CD4-positive, alpha-beta T cell treated with Interleukin-15 for 4 hours (primary cell): ENCODE measurements at places on chromosomes 2 and 18.

DNA sequence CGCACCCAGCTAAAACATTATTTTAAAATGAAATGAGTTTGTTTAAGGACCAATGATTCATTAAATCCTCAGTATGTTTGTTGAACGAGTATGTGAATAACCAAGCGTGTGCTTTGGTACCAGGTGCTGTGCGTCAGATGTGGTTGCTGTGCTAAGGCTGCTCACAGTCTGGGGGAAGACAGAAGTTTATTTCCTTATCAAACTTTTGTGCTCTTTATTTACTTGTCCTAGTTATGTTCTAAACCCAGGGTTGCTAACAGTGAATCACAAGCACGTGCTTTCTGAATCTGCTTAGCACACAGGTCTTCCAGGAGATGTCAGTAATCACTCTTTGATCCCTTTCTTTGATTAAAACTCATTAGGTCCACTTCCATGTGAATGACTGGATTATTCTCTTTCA, 37.0 kb downstream of the RAPGEF4 start:
- no peak for DNase-seq

- no peak for DNase-seq
These were observed 12.0 kb upstream of the SATB2 start for GRCh38 chr2:199469514-199470360.

- no peak for DNase-seq
These were observed 686 bp upstream of the ARL5A start for GRCh38 chr2:151828890-151829324.

GRCh38 chr18:59861009-59861408, 38.8 kb upstream of the PMAIP1 start:
- no peak for DNase-seq

- DNase-seq: no peak
These were observed 37.7 kb upstream of the CNGA3 start for GRCh38 chr2:98308532-98308931.

GRCh38 chr2:12169721-12170120, 423.3 kb downstream of the LPIN1 start:
- DNase-seq: peak; percentile 12

DNA sequence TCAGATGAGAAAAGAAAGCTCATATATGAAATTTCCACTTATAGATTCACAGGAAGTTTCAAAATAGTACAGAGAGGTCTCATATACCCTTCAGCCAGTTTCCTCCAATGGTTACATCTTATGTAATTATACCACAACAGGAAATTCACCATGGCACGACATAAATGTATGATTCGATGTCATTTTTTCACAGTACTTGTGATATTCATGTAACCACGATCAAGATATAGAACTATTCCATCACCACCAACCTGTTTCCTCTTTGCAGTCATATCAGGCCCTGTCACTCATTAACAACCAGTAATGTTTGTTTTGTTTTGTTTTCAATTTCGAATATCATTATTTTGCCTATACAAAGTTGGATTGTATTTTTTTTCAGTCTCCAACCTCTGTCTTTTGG, 314.3 kb upstream of the POU3F3 start:
- no peak for DNase-seq

DNA sequence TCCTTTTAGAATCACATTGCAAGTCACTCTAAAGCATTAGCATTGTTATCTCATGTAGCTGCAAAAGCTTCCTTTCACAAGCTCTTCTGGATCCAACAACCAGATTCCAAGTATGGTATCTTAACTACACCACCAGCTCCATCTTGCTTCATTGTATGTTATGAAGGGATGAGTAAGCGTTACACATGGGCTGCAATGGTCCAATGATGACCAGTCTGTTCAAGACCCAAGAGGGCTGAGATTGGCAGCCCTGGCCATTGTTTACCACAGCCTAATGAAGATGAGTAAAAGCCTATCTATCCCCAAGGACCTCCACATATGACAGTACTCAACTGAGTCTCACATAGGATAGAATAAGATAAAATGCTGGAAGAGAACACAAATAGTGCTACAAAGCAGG, 6.3 kb downstream of the CFLAR start:
- peak; percentile 25 for DNase-seq

DNA sequence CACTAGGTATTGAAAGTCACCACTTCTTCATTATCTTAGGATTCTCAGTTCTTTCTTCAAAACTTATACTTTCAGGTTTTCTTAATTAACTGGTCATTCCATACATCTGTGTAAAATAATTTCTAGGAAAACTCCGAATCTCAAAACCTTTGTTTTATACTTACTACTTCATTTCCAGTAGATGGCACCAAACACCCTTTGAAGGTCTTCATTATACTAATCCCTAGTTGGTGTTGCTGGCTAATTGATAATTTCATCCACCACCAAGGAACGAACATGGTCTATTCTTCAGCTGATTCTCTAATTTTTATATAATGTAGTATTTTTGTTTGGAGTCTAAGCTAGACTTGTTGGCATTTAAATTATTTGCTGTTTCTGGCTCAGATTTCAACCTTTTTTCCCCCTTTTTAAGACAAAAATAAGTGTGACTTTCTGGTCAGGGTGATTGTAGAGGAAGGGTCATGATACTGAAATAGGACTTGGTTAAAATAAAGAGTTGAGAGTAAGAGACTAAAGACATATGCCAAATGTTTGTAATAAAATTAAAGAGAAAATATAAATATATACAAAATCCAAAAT, 2.8 kb upstream of the MXD1 start:
- DNase-seq: peak; percentile 67

- no peak for DNase-seq
These were observed 1030.3 kb downstream of the TDRD15 start for GRCh38 chr2:22153931-22154613.

DNA sequence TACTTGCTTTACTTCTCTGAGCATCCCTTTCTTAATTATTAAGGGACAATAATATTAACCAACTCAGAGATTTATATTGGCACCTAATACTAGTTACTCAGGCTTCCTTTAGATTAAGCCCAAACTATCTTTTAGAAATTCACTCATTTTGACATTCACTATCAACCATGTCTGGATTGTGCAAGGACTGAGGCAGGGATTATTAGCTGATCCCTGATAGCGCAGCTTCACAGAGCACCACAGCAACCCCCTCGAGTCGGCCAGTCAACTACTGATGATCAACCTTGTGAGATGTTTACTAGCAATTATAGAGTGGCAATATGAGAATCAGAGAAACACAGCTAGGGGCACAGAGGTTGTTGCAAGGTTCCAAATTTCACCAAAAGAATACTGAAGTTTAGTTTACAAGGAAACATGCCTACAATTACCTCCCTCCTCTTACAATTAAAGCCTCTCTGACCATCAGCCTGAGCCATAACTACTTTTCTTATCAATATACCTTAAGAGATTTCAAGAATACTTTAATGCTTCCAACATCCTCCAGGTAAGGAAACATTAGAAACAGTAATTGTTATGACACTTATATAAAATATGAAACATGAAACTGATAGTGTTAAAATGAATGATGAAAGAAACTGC, 191.6 kb downstream of the TCF4 start:
- no peak for DNase-seq

DNA sequence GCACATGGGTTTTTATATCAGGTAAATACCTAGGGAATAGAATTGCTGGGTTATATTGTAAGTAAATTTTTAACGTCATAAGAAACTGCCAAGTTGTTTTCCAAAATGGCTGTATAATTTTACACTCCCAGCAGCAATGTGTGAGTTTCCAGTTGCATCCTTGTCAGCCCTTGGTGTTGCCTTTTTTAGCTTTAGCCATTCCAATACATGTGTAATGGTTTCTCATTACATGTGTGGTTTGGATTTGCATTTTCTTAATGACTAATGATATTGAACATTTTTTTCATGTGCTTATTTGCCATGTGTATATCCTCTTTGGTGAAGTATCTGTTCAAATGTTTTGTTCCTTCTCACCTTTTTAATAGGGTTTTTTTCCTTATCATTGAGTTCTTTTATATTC, 70.8 kb downstream of the ABI2 start:
- DNase-seq: no peak

- DNase-seq: no peak
These were observed 2.8 kb downstream of the SLC30A6 start for GRCh38 chr2:32168513-32168912.

DNA sequence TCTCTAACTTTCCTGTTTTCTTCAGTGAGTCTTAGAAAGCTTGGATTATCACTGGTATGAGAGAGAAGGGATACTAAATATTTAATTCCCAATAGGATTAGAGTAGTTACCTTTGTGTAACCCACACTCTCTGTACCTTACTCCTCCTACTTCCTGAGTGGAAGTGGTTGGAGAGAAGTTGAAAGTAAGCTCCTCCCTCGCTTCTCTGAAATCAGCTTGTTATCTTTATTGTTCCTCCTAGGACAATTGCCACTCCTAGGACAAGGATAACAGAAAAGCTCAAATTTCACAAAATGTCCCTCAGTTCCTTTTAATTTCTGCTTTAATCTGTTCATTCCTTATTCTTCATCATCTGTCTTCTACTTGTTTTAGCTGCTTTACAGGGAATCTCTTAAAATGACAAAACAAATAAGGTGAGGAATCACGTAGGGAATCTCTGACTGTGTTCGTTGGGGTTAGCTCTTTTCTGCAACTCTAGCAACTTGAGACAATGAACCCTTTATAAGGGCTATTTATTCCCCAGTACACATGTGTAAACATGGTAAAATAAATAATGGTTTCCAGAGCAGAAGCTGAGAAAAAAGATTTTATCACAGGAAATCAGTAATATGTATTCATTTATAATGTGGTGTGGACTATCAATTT, 8.6 kb downstream of the ITPRID2 start:
- DNase-seq: no peak

DNA sequence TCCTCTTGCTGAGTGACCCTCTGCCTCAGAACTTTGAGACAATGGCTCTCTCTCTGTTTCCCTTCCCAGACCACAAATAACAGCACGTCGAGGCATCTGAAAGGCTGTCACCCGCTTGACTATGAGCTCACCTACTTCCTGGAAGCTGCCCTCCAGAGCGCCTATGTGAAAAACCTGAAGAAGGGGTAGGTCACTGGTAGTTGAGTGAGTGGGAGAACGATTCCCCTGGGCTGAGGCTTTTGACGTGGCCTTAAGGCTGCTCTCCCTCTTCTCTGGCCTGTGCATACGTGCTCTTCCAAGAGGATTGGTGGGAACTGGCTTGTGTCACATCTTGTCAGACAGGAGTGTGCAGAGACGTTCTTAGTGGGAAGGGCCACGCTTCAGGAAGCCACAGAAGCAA, 63.1 kb upstream of the MCFD2 start:
- no peak for DNase-seq

DNA sequence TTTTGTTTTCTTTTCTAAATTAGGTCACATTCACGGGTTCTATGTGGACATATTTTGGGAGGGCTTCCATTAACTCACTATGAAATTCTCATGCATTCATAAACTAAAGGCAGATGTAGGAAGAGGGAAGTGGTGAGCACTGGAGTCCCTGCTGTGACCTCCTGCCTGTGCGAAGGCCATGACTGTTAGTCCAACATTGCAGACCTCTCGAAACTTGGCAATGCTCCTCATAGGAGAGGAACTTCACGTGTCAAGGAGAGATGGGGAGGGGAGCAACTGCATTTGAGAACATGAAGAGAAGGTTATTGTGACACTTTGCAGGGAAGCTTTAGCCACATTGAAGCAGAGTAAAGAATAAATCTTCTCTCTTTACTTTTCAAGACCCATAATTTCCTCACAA, 126.4 kb upstream of the HNMT start:
- no peak for DNase-seq

GRCh38 chr2:109454765-109455394, 158.9 kb downstream of the SEPTIN10 start:
- no peak for DNase-seq

GRCh38 chr2:97546711-97547110, 43.0 kb downstream of the ANKRD36B start:
- DNase-seq: no peak

DNA sequence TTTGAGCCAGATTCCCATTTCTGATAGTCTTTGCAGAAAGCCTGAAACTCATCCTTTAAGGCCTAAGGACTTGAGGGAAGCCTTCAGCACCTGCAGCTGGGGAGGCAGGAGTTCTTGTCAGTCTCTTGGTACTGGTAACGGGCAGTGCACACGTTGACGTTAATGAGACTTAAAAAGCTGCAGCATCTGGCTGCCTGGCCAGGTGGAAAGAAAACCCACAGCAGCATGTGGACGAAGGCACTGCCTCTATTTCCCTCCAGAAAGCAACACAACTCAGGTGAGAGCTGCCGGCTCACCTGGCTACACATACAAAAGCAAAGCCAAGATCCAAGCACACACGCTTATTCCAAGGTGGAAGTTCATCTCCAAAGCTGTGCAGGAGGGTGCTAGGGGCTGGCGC, 178.8 kb downstream of the ANAPC1 start:
- no peak for DNase-seq

GRCh38 chr18:61591253-61591652, 258.0 kb downstream of the CDH20 start:
- no peak for DNase-seq

DNA sequence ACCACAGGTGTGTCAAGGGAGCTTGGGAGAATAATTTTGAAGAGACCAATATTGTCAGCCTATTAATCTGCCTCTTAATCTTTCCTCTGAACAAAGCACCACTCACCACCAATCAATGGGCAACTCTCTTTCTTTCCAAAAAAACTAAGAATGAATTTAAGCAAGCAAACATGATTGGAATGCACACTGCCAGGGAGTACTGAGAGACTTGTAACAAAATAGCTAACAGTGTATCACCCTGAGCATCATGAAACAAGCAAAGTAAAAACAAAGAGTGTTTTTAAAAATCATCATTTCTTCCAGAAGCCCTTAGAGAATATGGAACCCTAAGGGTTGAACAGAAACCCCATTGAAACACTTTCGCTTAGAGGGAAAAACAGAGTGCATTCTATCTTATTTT, 299.7 kb downstream of the DSEL start:
- DNase-seq: no peak

- no peak for DNase-seq
These were observed 7.7 kb downstream of the TSHZ1 start for GRCh38 chr18:75218065-75218923.

DNA sequence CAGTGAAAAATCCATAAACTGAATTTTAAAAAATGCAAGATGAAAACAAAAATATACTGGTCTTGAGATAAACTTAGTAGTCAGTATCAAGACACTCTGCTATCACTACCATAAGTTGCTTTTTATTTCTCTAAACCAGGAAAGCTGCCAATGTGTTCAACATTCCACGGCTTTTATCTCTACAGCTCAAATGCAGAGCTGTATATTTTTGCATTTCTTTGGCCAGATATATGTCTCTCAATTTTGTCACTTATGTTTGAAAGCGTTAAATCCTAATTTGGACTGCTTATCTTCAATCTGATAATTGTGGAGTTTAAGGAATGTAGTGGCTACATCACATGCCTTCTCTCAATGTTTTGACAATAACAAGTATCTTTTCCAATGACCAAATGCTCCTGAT, 609.5 kb downstream of the EPHA4 start:
- no peak for DNase-seq

- peak; percentile 16 for DNase-seq
These were observed 69.9 kb upstream of the MCFD2 start for GRCh38 chr2:46985512-46985911.
